Activated effector memory CD4-positive, alpha-beta T cell treated with Interleukin-2 at 50 U/mL for 16 hours (primary cell): ENCODE measurements at places on chromosomes 2 and 18.

DNA sequence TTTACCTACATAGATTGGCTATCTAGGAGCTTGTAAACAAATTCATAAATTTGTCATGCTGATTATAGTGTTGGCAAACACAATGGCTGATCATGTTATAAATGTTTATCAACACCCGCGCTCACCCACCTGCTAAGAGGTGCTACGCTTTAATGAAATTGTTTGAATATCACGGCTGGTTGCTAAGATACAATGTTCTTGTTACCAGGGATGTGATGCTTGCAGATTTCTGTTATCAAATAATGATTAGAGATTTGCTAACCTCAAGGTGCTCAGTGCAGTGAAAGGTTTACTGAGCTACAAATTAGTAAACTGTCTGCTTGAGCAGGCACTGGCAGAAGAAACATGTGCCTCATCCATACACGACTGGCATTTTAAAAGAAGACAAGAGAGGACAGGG, 160.0 kb upstream of the ZEB2 start:
- no peak for DNase-seq

DNA sequence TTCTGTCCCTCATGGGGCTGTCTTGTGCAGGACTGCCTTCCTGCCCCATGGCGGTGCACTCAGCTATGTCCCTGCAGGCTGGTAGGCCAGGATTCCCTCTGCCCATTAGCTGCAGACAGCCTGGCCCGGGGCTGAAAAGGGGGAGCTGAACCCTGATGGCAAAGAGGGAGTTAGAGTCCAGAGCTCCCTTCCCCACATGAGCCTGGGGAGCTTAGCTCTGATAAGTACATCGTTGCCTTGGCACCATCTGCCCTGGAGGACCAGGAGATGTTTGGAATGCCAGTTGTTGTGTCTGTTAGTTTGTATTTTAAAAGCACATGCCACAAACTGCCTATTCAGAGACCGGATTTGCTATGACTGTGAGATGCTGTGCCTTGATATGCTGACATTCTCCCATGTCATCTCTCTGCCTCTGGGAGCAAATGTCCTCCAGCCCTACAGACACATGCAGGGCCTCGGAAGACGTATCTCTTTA, 65.1 kb upstream of the AFF3 start:
- DNase-seq, result no peak

- DNase-seq, result no peak
These were observed 99.6 kb downstream of the TPGS2 start for GRCh38 chr18:36729197-36729596.

- no peak for DNase-seq
These were observed 189.5 kb downstream of the CTIF start for GRCh38 chr18:48728204-48728833.

GRCh38 chr18:78639006-78639950, 340.3 kb upstream of the SALL3 start:
- no peak for DNase-seq

GRCh38 chr2:106566050-106566449, 78.9 kb downstream of the CD8B2 start:
- no peak for DNase-seq
